Cardiac septum (tissue), 1 donor: ENCODE measurements at places on chromosomes 3 and 15.

DNA sequence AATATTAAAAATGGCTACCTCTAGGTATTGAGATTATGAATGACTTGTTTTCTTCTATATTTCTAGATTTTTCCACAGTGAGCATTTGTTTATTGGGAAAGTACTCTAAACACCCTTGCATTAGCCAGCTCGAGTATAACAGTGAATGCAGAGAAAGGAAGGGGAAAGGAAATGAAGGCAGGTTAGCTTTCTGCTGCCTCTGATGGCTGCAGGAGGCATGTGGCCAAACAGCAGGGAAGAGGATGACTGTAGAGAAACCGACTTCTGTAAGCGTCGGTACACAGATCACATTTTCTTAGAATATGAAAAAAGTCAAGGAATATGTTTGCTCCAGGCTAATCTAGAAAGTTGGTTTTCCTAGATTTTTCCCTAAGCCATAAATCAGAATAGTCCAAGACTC is 19.8 kb downstream of the GNB5 start:
- DNase-seq, result no peak

GRCh38 chr3:2920103-2920502 is 190.1 kb downstream of the IL5RA start:
- DNase-seq, result no peak

DNA sequence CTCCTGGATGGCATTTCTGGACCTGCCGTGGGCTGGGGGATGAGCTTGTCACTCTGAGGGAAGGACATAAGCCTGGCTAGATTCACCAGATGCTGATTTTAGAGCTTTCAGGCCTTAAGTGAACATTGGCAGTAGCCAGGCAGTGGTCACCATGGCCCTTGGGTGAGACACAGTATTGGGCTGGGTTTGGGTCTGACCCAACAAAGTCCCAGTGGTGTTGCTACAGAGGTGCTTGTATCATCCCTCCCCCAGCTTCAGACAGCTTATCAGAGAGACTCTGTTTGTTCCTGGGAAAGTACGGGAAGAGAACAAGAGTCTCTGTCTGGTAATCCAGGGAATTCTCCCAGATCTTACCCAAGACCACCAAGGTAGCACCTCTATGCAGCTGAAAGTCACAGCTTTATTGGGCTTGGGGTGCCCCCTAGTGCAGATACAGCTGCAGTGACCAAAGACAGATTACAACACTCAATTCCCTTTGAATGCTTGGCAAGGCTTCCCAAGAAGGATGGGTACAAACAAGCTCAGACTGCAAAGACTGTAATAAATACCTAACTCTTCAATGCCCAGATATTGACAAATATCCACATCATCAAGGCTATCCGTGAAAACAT is 9.8 kb upstream of the RUVBL1 start:
- no peak for DNase-seq

DNA sequence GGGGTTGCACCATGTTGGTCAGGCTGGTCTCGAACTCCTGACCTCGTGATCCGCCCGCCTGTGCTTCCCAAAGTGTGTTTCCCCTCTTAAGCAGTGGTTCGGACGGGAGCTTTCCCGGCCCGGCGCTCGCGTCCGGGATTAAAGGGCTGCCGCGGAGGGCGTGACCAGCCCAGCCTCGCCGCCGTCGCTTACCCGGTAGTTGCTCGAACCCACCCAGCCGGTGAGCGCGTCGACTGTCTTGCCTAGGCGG is 513 bp downstream of the CLASP2 start:
- DNase-seq, result peak; percentile 85

DNA sequence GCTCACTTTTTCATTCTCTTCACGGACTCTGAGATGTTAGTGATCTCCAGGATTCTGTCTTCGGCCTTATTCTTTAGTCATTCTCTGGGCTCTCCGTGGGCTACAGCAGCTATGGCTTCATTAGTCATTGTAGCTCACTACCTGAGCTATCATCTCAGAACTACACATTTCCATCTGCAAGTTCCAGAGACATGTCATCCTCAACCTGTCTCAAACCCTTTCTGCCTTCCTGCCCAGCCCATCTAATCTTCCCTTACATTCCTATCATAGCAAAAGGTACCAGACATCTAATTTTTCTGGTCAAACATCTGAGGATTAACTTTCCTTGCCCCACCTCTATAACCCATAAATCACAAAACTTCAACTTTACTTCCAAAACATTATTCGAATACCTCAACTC is 13.2 kb downstream of the TSPAN3 start:
- DNase-seq, result no peak

GRCh38 chr15:75349851-75350588 is 3.2 kb downstream of the NEIL1 start:
- peak; percentile 86 for DNase-seq

DNA sequence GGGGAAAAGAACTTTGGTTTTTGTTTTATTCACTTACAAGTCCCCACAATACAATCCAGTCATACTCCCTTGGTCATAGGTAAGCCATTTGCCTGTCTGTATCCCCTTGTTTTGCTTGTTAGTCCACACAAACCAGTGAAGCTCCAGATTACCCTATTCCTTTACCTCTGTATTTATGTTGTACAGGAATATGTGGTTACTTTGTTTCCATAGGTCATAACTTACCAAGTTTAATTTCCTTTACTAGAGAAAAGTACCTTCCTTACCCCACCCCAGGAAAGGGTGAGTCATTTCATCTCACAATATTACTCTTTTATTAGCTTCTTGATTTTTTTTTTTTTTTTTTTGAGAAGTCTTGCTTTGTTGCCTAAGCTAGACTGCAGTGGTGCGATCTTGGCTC is 113.4 kb upstream of the LRRFIP2 start:
- DNase-seq, result no peak

DNA sequence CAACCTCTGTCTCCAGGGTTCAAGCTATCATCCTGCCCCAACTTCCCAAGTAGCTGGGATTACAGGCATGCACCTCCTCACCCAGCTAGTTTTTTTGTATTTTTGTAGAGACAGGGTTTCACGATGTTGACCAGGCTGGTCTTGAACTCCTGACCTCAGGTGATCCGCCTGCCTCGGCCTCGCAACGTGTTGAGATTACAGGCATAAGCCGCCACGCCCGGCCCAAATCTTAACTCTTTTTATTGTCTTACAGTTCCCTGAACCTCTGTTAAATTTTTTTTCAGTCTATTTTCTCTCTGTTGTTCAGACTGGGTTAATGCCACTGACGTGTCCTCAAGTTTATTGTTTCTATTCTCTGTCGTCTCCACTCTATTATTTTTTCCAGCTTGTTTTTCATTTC is 115.8 kb upstream of the UBE3A start:
- no peak for DNase-seq

DNA sequence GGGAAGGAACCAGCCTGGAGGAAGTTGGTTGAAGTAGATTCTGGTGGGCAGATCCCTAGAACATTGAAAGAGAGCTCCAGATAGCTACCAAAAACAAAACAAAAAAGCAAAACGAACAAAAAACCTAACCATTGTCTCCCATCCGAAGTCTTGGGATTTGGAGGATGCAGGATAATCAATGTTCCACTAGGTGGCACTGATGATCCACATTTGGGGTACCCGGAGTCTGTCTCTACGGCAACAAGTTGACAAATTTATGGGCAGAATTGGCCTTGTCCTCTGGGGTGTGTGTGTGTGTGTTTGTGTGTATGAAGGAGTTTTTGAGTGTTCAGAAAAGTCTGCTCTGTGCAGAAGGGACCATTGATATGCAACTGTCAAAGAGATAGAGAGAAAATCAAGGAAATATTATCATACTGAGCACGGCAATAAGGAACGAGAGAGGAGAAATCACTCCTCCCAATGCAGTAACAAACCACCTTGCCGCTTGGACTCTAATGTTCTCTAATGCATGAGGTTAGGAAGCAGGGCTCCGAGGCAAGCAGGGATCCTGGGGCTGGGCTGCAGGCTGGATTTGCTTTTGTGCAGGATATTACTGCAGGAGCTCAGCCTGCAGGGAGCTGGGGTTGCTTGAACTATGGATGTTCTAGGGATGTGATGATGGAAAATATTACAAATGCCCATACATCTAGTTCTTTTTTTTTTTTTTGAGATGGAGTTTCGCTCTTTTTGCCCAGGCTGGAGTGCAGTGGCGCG is 59.8 kb upstream of the KLHL25 start:
- DNase-seq, result no peak

- no peak for DNase-seq
These were observed 20.9 kb downstream of the ST3GAL6 start for GRCh38 chr3:98784042-98784441.

DNA sequence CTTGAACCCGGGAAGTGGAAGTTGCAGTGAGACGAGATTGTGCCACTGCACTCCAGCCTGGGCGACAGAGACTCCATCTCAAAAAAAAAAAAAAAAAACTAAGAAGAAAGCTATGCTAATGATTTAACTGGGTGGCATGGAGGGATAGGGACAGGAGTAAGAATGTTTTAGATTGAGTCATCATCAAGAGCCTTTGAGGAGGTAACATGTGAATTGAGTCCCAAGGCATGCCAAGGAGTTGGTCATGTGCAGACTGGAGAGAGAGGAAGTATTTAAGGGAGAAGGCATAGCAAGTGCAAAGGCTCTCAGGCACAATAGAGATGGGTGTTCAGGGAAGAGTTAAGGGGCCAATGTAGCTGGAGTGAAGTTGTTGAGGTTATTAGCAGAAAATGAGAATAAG is 9.1 kb downstream of the BNC1 start:
- DNase-seq, result no peak

DNA sequence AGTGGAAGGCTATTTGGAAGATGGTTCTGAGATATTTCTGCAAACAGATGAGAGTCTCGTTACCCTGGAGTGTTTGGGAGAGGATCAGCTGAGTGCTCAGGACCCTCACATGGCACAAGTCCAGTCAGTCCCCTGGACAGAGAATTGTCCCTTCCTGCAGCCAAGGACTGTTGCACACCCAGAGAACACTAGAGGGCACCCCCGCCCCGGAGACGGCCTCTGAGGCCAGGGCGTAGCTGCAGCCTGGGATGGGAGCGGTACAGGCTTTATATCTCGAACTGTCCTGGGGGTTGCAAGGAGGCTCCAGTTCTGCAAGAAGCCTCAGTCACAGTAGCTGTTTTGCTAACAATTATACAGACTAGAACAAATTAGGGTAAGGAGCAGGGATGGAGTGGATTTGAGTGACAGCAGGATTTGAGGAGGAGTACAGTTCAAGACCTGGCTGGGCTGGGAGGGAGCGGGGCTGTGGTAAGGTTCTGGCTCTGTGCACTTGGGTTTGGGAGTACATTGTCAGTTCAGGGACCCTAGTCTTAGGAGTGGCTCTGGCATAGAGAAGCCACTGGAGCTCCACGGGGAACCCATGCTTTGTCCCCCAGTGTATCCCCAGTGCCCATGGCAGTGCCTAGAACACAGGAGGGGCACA is 67.6 kb upstream of the HACD2 start:
- peak; percentile 88 for DNase-seq

- DNase-seq, result no peak
These were observed 44.2 kb downstream of the MGLL start for GRCh38 chr3:127777921-127778656.

DNA sequence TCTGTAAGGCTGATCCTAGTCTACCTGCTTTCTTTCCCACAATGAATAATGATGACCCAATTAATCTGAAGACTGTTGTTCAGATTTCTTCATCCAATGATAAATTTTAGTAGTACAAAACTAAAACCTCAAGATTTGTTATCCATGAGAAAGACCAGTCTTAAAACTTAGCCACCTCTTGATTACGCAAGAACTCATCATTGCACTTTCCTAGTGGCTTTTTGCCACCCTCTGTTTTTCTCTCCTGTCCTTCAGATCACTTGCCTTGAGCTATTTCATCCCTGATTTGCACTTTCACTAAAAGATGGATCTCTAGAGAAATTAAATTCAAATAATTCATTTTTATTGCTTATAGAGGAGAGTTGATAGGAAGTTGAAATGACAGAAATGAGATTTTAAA is 142.7 kb upstream of the RBMS3 start:
- DNase-seq, result no peak

- DNase-seq, result no peak
These were observed 44.5 kb upstream of the PDE8A start for GRCh38 chr15:84937144-84937543.

GRCh38 chr3:132256989-132257388 is 60.2 kb upstream of the ACP3 start:
- DNase-seq, result no peak

DNA sequence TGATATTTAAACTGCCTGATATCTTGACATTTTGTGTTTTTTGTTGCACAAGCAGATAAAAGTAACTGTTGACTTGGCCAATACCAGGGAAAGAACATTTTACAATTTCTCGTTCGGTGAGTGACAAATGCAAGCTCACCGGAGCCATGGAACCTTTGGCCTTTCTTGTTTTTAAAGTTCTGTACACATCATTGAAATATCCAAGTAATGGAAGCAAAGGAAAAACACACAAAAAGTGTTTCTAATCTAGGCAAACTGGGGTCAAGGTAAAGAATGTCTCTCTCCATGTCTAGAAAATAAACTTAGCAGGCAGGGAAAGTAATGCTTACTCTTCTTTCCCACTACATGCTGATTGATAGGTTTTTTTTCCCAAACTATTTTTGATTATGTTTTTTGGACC is 27.8 kb downstream of the SPTSSB start:
- DNase-seq, result no peak

DNA sequence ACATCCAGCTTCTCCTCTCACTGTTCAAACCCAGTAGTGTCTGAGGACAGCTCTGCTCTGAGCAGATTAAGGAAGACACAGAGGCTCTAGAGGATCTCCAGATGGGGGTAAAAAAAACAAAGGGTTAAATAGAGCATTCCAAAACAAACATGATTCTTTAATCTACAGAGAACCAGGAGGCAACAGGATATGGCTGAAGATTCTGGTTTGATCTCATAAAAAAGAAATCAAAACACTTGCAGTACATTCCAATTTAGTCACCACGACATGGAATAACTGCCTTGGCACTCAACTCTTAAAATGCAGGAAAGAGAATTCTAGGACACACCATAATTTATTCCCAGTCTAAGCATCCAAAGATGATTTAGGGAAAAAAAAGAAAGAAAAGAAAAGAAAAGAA is 32.0 kb downstream of the TM4SF4 start:
- no peak for DNase-seq

DNA sequence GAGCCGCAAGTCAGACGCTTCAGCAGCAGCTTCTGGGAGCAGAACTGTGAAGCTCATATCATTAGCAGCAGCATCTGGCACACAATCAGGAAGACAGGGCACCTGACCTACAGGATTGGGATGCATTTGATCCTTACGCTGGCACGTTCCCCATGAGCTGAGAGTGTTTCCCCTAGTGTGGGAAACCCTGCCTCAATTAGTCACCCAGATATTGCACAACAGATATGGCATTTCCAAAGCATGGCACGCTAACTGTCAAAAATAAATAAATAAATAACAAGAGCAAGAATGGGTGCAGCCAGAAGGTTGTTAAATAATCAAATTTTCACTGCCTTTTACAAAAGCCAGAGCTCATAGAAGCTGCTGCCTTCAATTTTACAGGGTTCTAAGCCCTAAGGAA is 189.6 kb upstream of the THBS1 start:
- no peak for DNase-seq

DNA sequence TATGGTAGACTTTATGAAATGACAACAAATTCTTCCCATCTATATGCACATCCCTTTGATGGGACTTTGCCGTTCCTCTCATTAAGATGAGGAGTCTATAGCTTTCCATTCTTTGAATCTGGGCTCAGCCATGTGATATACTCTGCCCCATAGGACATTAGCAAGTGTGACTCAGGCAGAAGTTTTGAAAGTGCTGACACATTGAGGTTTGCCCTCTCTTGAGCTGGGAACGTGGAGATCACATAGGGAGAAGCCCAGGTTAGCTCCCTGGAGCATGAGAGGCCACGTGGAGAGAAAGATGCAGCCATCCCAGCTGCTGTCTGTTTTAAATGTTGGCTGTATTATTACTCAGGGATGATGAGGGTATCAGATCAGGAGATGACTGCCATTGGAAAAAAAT is 67.7 kb upstream of the OXTR start:
- no peak for DNase-seq

GRCh38 chr3:64863226-64864212 is 175.7 kb upstream of the ADAMTS9 start:
- DNase-seq, result no peak
